ENCODE measurements at places on chromosomes 4 and X.

GRCh38 chr4:168218645-168219044, 99.9 kb downstream of the DDX60 start:
- no peak for DNase-seq

GRCh38 chrX:23729214-23729613, 13.9 kb downstream of the ACOT9 start:
- no peak for DNase-seq

- no peak for DNase-seq
Observed at GRCh38 chrX:28850955-28851354, 263.7 kb downstream of the IL1RAPL1 start.

DNA sequence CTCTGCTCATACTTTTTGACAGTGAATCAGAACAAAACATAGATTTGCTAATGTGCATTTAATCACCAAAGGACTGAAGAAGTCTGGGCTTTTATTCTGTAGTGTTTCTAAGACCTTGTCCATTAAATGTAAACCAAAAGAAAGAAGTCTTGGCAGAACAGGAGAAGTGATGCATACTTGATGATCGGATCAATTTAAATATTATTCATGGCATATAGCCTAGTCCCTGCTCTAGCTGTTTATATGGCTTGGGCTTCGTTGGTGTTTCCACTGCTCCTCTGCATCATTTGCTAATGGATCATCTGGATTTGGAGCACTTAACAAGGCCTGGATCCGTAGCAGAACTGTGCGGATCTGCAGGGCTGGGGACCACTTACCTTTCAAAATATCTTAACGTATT, 566.6 kb downstream of the GALNTL6 start:
- no peak for DNase-seq
